ENCODE measurements at places on chromosomes 12 and 14. TPM values are rescaled to one million over a fixed set of nuclear protein-coding genes. Genes with fewer than 3 reads are reported as not detected.
A peak's percentile ranks its signal among the peaks of the same experiment; 100 is the strongest.

- H3K4me3 ChIP-seq, result no peak overlapping the region
- H3K4me1 ChIP-seq, result no peaks in the 10 kb centered on the region
- no peak overlapping the region for H3K27ac ChIP-seq
- no peaks in the 10 kb centered on the region for H3K27me3 ChIP-seq
Observed at GRCh38 chr12:121765573-121765972, 27.9 kb downstream of the RHOF start.

GRCh38 chr12:102948941-102949352 lies 8.5 kb upstream of the ASCL1 start:
- DNase-seq, result no peak
- H3K27me3 ChIP-seq, result no peaks in the 10 kb centered on the region
- no peak overlapping the region for H3K27ac ChIP-seq

- H3K4me3 ChIP-seq, result no peak overlapping the region
- H3K4me1 ChIP-seq, result peaks cover 11% of the 10 kb centered on the region
- H3K27me3 ChIP-seq, result no peaks in the 10 kb centered on the region
- no peak for DNase-seq
Observed at GRCh38 chr14:93788543-93789227, 400 bp upstream of the PRIMA1 start.

DNA sequence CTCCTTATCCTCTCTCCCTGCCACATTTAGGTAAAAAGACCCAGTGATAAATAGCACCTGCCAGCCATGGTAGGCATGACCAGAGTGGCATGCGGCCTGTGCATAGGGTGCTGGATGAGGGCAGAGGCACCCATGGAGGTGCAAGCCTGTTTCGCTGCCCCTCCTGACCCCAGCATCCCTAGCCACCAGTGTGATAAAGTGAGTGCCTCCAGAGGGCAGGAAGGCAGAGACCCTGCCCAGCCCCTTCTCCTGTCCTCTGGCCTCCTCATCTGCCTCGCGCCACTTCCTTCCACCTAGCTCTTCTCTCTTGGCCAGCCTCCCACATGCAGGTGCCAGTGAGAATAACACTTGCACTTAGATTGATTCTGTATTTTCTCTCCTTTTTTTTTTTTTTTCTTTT lies 108.3 kb upstream of the FUT8 start:
- no peaks in the 10 kb centered on the region for H3K36me3 ChIP-seq
- no peaks in the 10 kb centered on the region for H3K4me1 ChIP-seq
- H3K4me3 ChIP-seq, result no peak overlapping the region
- no peak overlapping the region for H3K27ac ChIP-seq
- H3K27me3 ChIP-seq, result no peaks in the 10 kb centered on the region

GRCh38 chr12:91249518-91250272 lies 67.1 kb upstream of the DCN start:
- no peak overlapping the region for H3K27ac ChIP-seq
- no peak for DNase-seq
- H3K4me3 ChIP-seq, result no peak overlapping the region
- no peaks in the 10 kb centered on the region for H3K27me3 ChIP-seq
- no peaks in the 10 kb centered on the region for H3K4me1 ChIP-seq
- H3K36me3 ChIP-seq, result no peaks in the 10 kb centered on the region

GRCh38 chr14:64550621-64551333 lies 1.0 kb downstream of the PPP1R36 start:
- DNase-seq, result no peak
- H3K27me3 ChIP-seq, result peaks cover 12% of the 10 kb centered on the region
- H3K4me3 ChIP-seq, result no peak overlapping the region
- no peaks in the 10 kb centered on the region for H3K36me3 ChIP-seq
- no peaks in the 10 kb centered on the region for H3K4me1 ChIP-seq

- H3K36me3 ChIP-seq, result no peaks in the 10 kb centered on the region
- H3K4me3 ChIP-seq, result no peak overlapping the region
- H3K27ac ChIP-seq, result no peak overlapping the region
- DNase-seq, result no peak
- H3K27me3 ChIP-seq, result no peaks in the 10 kb centered on the region
Observed at GRCh38 chr12:85843606-85844310, 7.5 kb upstream of the RASSF9 start.

DNA sequence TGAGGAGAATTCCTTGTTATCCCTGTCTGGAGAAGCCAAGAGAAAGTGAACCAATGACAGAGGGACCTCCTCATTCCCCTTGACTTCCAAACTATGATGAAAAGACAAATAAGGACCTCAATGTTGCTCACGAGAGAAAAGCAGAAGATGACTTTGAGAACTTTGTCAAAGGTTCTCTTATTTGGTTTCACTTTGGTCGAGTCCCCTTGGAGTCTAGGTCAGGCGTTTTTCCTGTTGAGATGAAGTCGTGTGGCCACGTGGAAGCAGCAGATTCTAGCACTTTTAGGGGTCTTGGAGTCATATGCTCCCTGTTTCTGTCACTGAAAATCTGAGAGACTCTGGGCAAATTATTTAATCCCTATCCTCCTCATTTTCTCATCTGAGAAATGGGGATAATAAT lies 33.8 kb upstream of the COL2A1 start:
- no peaks in the 10 kb centered on the region for H3K27me3 ChIP-seq
- H3K4me3 ChIP-seq, result no peak overlapping the region
- H3K27ac ChIP-seq, result no peak overlapping the region
- no peaks in the 10 kb centered on the region for H3K4me1 ChIP-seq
- DNase-seq, result no peak
- no peaks in the 10 kb centered on the region for H3K36me3 ChIP-seq

DNA sequence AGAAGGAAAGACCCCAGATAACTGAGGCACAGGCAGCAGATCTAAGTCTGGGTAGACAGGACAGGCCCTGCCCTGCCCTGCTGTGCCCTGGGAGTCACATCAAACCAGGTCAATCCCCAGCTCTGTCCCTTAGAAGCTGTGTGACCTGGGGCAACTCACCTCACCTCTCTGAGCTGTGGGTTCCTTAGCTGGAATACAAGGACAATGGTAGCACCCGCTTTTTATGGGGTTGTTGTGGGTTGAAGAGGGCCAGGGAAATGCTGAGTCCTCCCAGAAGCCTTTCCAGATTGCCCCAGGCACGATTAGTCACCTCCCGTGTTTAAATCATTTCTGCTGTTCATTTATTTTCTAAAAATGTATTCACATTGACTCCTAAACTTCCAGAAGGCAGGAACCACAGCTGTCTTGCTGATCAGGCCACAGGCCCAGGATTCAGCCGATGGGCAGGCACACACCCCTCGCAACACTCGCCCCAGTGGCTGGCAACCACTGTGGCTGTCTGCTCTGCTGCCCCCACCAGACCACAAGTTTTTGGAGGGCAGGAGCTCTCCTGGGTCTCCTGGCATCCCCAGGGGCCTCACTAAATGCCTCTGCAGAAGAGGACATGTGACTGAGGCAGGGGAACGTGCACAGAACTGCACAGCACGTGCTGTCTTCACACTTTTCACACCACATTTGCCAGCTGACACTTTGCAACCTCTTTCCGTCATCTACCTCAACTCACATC lies 3.0 kb downstream of the SELPLG start:
- no peaks in the 10 kb centered on the region for H3K27me3 ChIP-seq
- no peaks in the 10 kb centered on the region for H3K4me1 ChIP-seq
- no peak for DNase-seq

DNA sequence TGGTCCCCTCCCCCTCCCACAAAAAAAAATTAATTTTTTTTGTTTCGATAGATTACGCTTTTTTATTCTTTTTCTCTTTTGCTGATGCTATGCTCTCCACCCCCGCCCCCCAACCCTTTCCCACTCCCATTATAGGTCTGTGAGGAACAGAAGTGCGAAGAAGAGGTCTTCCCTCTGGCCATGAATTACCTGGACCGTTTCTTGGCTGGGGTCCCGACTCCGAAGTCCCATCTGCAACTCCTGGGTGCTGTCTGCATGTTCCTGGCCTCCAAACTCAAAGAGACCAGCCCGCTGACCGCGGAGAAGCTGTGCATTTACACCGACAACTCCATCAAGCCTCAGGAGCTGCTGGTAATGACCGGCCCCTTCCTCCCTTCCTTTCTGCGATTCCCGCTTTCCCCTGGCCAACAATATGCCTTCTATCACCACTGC lies 2.3 kb downstream of the CCND2 start:
- H3K4me1 ChIP-seq, result no peaks in the 10 kb centered on the region
- peaks cover 33% of the 10 kb centered on the region for H3K27me3 ChIP-seq
- no peak overlapping the region for H3K27ac ChIP-seq

DNA sequence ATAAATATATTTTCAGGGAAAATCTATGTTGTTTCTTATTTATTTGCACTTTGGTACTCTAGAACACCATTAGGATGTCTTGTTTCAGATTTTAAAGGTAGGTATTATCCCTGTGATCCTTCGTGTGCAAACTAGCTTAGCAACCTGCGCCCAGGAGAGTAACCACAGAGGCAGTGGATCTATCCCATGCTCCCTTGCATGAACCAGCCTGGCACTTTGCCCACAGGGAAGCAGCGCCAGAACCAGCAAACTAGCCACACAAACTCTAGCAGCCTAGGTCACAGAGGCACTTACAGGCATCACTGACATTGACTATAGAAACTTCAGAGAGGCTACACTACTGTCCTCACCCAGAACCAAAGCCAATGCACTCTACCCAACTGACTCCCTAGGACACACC lies 76.1 kb downstream of the TSHR start:
- no peaks in the 10 kb centered on the region for H3K27me3 ChIP-seq
- H3K4me1 ChIP-seq, result no peaks in the 10 kb centered on the region
- H3K36me3 ChIP-seq, result no peaks in the 10 kb centered on the region
- DNase-seq, result peak; percentile 47
- no peak overlapping the region for H3K27ac ChIP-seq

GRCh38 chr12:48999371-49000131 lies at the start of gene DDN:
DDN (minus strand) TSS chr12:48999375; CDS start chr12:48999287, 88 bp downstream.
- H3K4me1 ChIP-seq, result no peaks in the 10 kb centered on the region
- no peak within 1 kb of the TSS for H3K27ac ChIP-seq
- no peak for DNase-seq
- peaks cover 3% of the 10 kb centered on the region for H3K36me3 ChIP-seq
- peak within 1 kb of the TSS; percentile 40 for H3K4me3 ChIP-seq

DNA sequence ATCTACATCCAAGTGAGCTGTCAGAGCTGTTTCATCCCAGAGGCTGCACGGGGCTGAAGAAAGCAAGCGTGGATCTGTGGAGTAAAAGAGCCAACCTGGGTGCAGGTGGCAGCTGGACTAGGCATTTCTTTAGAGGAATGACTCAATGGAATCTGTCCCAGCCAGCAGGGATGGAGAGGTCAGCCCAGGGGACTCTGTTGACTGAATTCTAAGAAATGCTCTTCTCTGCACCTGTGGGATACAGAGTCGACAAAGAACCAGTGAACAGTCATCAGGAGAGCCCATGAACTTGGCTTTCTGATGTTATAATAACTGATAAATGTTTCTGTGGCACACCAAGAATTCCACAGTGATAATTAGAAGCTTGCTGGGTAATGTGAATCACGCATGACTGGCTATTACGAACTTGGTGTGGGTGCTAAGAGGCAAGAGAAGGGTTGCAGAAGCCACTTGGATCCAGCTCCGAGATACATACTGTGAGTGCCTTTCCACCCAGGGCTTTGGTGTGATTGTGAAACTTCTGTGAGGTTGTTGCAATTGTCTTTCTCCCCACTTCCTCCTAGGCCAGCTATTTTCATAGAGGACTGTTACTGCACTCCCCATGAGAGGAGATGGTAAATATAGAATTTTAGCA lies 16.2 kb downstream of the PYGL start:
- no peak overlapping the region for H3K4me3 ChIP-seq
- DNase-seq, result no peak
- H3K36me3 ChIP-seq, result peaks cover 32% of the 10 kb centered on the region
- no peak overlapping the region for H3K27ac ChIP-seq

DNA sequence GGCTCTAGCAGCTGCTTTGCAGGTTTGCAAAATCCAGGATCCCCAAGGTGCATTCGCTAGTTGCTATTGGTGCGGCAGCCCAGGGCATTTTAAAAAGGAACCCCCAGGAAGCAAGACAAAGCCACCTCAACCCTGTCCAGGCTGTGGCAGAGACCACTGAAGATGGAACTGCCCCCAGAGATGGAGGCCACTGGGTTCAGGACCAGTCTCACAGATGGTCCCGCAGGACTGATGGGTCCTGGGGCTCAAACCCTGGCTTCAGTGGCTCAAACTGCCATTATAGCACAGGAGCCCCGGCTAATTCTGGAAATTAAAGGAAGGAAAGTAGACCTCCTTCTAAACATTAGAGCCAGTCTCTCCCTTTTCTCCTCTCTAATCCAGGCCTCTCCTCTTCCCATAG lies 79.8 kb upstream of the TSPAN11 start:
- no peaks in the 10 kb centered on the region for H3K36me3 ChIP-seq
- no peak overlapping the region for H3K27ac ChIP-seq
- DNase-seq, result no peak

DNA sequence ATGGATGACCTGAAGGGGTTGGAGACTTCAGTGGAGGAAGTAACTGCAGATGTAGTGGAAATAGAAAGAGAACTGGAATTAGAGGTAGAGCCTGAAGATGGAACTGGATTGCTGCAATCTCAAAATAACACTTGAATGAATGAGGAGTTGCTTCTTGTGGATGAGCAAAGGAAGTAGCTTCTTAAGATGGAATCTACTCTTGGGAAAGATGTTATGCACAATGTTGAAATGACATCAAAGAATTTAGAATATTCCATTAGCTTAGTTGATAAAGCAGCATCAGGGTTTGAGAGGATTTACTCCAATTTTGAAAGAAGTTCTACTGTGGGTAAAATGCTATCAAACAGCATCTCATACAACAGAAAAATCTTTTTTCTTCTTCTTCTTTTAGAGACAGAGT lies 186.4 kb upstream of the PRKD1 start:
- H3K27me3 ChIP-seq, result no peaks in the 10 kb centered on the region
- H3K36me3 ChIP-seq, result no peaks in the 10 kb centered on the region
- DNase-seq, result no peak

- no peaks in the 10 kb centered on the region for H3K27me3 ChIP-seq
- no peaks in the 10 kb centered on the region for H3K36me3 ChIP-seq
- H3K4me3 ChIP-seq, result no peak overlapping the region
- H3K4me1 ChIP-seq, result no peaks in the 10 kb centered on the region
- no peak overlapping the region for H3K27ac ChIP-seq
- peak; percentile 7 for DNase-seq
Observed at GRCh38 chr14:100882991-100883788, 20.3 kb downstream of the RTL1 start.

DNA sequence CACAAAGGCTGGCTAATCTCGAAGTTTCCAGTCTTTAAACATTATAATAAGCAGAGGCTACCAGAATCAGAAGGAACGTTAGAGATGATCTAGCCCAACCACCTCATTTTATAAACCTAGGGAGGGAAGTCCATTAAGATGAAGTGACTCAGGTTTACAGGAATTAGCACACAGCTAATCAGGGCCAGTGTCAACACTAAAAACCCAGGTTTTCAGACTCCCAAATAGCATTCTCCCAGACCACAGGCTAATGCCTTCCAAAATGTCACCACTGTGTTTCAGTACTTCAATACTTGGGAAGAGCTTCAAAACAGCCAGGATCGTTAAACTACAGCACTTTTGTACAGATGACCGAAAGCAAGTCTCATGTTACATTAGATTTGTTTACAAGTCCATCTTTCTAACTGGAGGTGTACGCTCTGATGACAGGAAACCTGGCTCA lies 89.2 kb downstream of the FOXN3 start:
- DNase-seq, result no peak
- no peaks in the 10 kb centered on the region for H3K27me3 ChIP-seq
- H3K4me1 ChIP-seq, result peaks cover 34% of the 10 kb centered on the region
- no peaks in the 10 kb centered on the region for H3K36me3 ChIP-seq
- peak overlapping the region; percentile 9 for H3K27ac ChIP-seq
- no peak overlapping the region for H3K4me3 ChIP-seq

The OVCH1 gene
- not detected for total RNA-seq

The RHOJ gene
- 2.8 TPM for total RNA-seq

The DPF3 gene
- 3.5 TPM for total RNA-seq

The XRCC3 gene
- total RNA-seq, result 5.2 TPM

The ACYP1 gene
- total RNA-seq, result 4.0 TPM

The CD27 gene
- total RNA-seq, result 0.60 TPM

The NOXRED1 gene
- 0.20 TPM for total RNA-seq

Measured in right lobe of liver (tissue), 6 donors.